ENCODE measurements at places on chromosomes 7 and 10. TPM values are rescaled to one million over a fixed set of nuclear protein-coding genes. Genes with fewer than 3 reads are reported as not detected.

DNA sequence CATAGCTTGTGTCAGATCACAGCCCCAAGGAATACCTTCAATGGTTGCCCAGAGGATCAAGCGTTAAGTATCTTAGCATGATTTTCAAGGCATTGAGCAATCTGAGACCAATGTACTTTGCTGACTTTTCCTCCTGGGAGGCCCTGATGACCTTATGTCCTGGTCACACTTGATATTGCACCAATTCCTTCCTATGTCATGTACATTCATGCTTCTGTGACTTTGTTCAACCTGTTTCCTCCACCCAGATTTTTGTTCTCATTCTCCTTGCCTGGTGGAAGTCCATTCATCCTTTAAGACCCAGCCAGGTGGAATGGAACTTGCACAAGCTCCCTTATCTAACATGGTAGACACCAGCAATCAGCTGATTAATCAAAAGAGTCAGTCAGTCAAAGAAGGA is 160.8 kb downstream of the PFKFB3 start:
- no peak for DNase-seq

SAMD9L gene
- polyA plus RNA-seq = 8.6 TPM

PAPSS2 gene
- 175 TPM for polyA plus RNA-seq

- DNase-seq = no peak
Measured at GRCh38 chr10:91007655-91008054, 86.8 kb upstream of the ANKRD1 start.

GRCh38 chr7:39617005-39617404 is 6.4 kb upstream of the RALA start:
- DNase-seq = peak; percentile 74

DNA sequence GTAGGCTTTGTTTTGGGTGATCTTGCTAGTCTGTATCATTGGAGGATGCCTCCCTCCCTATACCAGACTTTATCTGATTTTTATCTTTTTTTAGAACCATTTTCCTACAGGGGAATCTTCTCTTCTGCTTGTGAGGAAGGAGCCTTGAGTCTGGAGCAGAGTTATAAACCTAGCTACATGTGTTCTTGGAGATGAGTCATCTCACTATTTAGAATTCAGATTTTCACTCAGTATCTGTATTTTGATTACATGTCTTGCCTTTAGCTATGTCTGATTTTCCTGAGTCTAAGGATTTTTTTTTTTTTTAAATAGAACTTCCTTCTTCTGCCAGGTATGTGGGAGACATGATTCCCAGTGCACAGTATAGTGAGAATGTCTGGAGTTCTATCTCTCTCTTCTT is 211.6 kb upstream of the MBL2 start:
- no peak for DNase-seq

STAG3 gene
- 0.27 TPM for polyA plus RNA-seq

GRCh38 chr10:35194906-35195305 is 68.3 kb downstream of the CREM start:
- peak; percentile 87 for DNase-seq

STMP1 gene
- 50.6 TPM for polyA plus RNA-seq

GRCh38 chr7:115707258-115708012 is 323.1 kb downstream of the TFEC start:
- peak; percentile 16 for DNase-seq

ACBD7 gene
- polyA plus RNA-seq = 0.42 TPM

UCMA gene
- not detected for polyA plus RNA-seq

- peak; percentile 80 for DNase-seq
Measured at GRCh38 chr10:60434418-60435046, 44.9 kb upstream of the ANK3 start.

- no peak for DNase-seq
Measured at GRCh38 chr7:151964951-151965350, 8.7 kb downstream of the GALNTL5 start.

MBL2 gene
- not detected for polyA plus RNA-seq

HOGA1 gene
- polyA plus RNA-seq = 0.79 TPM

GRCh38 chr7:133409966-133410365 is 157.1 kb downstream of the EXOC4 start:
- DNase-seq = no peak

DNA sequence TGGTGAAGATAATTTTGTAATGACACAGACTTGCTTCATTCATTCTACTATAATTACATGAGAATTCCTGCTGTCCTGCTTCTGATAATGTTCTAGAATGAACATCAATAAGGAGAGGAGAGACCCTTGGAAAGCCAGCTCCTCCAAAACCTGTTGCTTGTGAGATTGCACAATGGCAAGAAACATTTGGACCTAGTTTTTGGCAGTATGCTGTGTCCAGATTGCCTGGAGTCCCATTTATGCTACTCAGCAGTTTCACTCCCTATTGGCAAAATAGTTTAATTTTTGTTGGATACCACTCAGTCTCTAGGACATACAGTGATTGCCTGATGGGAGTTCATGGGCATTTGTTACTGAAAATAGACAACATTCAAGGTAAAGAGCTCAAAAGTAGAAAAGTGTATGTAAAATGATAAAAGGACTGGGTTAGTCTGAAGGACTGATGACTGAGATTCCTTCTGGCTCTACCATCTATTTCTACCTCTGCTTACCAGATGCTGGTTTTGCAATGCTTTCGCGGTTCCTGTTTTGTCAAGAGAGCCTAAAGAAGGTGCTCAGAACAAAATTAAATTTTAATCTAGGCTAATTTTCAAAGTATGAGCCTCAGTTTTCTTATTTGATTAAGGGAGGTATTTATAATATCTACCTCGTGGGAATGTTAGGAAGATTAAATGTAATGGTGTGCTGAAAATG is 8.0 kb upstream of the ACTR3B start:
- DNase-seq = peak; percentile 11

DNA sequence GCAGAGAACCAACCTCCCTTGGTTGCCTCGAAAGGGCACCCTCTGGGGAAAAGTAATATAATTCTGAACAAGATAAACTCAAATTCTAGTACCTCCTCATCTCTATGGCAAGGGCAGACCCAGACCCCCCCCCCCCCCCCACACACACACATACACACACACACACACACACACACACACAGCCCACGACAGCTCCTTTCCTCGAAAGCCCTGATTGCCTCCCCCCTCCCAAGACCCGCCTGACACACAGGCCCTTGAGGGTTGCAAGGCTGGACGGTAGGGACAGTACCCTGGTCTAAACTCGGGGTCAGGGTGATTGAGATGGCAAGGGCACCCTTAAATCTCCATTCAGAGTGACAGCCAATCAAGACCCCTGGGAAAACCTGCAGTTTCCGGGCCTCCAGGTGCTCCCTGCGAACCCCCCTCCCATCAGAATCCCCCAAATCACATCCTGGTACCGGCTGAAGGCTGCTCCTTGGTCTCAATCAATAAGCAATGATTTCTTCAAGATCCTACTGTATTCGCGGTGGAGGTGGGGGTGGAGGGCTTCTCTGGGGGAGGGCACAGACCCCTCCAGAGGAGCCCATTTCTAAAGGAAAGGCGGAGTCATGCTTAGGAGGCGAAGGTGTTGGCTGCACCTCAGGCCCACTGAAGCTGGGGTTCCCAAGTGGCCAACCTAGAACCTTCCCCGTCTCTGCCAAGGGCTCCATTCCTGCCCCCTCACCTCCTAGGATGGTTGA is 100.7 kb downstream of the HIP1 start:
- DNase-seq = no peak

- peak; percentile 72 for DNase-seq
Measured at GRCh38 chr10:21953585-21954057, 49.9 kb downstream of the DNAJC1 start.

DNA sequence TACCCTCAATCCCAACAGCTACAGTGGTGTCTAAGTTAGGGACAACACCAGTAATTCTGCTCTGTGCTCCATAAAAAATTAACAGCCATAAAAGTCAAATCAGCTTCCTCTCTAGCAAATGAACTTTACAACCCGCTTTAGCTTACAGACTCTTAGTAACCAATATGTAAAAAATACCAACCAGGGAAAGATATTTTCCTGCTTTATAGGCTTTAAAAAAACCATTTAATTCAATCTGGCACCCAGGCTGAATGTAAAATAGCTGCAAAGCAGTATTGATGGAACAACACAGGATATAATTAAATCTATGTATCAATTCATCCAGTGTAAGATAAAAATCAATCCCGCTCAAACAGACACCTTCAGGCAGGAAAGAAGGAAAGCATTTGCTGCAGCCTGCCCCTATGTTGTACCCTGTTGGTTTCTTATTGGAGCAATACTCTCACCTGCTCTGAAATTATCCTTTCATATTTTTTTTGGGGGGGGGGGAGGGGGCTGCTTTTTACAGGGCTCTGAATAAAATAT is 98.6 kb downstream of the NXPH1 start:
- DNase-seq = no peak

DNA sequence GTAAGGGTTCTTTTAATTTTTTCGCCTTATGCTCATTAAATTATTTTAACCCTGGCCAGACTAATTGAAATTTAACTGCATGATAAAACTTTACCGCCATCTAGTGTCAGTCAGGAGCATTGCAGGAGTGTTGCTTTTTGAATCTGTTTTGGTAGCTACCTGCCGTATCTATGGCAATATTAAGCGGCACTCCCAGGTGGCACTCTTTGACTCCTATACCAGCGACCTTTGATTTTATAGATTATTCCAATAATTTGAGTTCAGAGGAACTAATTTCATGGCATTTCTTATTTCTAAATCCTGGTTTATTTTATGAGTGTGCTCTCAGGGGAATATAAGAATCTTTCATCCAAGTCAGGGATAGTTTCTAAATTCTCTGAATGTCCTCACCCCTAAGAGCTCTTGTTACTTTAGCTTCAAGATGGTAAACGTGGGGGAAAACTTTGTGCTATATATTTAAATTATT is 198.9 kb downstream of the REEP3 start:
- peak; percentile 64 for DNase-seq

DNA sequence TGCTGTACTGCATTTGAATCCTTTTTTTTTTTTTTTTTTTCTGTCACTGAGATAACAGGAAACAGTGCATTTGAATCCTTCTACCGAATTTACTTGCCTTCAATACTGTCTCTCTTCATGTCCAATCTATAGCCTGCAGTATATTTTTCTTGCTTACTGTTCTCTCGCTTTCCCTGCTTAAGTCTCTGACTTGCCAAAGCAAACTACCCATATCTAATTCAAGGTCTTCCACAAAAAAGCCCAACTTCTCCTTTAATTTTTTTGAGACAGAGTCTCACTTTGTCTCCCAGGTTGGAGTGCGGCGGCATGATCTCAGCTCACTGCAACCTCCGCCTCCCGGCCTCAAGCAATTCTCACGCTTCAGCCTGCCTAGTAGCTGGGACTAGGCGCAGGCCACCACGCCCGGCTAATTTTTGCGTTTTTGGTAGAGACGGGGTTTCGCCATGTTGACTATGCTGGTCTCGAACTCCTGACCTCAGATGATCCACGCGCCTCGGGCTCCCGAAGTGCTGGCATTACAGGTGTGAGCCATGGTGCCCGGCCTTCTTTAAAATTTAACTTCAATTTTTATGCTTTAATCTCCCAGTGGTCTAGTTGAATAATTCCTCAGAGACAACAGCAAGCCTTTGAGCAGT is 882 bp downstream of the PDCD11 start:
- DNase-seq = no peak

DNA sequence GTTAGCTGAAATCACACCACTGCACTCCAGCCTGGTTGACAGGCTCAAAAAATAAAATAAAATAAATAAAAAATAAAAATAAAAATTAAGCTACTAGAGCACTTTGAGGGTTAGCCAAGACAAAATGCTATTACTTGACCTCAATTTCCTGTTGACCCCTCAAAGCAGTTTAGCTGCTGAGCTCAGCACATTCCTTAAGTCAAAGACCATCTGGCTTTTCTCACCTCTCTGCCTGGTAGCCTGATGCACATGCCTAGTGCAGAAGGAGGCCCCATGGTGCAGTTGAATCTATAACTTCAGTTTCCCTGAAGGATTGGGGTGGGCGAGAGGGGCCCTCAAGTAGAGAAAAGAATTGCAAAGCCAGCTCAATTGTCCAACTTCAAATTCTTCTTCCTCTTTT is 211.1 kb upstream of the GALNT17 start:
- no peak for DNase-seq

MOGAT3 gene
- not detected for polyA plus RNA-seq
